ENCODE measurements at places on chromosomes 1 and 21.

DNA sequence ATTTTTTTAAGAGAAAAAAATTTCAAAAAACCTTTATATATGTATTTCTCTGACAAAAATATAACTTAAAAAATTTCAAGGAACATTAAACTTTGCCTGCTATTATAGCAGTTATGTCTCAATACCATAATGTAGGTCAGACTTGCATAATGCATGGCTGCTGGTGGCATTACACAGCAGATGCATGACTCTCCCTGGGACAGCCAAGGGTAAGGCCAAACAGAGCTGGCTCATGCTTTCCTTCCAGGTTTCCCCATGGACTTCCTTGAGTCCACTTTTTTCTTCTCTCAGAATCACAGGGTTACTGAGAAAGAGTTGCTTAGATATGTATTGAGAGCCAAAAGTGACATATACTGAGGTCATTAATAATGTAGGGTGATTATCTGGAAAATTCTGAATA lies 43.7 kb downstream of the RHOU start:
- DNase-seq: no peak

DNA sequence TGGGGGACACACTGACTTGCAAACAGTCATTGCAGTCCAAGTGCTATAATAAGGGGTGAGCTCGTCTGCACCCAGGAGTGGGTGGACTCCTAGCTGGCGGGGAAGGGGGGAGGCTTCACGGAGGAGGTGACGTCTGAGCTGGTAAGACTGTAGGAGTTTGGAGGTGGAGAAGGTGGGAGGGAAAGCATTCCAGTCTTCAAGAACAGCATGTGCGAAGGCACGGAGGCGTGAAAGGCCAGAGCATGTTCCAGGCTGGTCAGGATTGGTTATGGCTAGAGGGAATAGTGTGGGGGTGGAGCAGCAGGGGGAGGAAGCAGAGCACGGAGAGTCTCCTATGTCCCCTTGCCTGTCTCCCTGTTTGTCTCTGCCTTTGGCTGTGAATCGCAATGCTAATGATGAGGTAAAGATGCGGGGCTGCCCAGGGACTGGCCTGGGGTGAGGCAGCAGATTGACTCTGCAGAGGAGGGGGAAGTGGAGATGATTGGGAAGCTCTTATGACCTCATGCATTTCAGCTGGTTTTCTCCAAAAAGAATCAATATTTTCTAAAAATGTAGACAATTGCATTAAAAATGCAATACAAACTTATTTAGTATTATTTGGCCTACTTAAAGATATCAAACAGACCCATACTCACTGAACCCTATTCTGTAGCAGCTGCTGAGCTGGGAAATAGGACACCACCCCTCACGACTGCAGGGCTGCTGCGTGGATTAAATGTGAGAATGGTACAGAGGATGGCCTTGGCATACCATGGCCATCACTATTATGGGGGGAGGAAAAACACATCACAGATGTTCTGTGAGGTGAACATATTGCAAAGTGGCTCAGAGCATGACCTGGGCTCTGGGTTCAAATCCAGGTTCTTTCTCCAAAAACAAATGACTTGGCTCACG lies 2.6 kb upstream of the ZNF436 start:
- no peak for DNase-seq

GRCh38 chr1:51133045-51133444 lies 31.0 kb downstream of the C1orf185 start:
- no peak for DNase-seq

DNA sequence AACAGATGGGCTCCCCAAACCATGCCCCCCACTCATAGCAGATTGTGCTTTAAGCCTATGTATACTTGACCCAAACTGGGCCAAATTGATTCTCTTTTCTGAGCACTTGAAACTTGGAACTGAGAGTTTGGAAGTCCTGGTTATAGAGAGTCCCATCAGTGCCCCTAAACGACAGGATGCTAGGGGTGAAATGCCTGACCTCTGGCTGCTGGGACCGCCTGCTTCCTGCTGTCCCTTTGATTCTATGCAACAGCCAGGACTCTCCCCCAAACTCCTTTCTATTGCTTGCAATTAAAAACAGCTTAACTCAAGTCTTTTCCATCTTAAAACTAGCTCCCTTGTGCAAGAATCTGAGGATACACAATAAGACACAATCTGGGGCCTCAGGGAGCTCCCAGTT lies 4.7 kb downstream of the C1orf210 start:
- DNase-seq: no peak

DNA sequence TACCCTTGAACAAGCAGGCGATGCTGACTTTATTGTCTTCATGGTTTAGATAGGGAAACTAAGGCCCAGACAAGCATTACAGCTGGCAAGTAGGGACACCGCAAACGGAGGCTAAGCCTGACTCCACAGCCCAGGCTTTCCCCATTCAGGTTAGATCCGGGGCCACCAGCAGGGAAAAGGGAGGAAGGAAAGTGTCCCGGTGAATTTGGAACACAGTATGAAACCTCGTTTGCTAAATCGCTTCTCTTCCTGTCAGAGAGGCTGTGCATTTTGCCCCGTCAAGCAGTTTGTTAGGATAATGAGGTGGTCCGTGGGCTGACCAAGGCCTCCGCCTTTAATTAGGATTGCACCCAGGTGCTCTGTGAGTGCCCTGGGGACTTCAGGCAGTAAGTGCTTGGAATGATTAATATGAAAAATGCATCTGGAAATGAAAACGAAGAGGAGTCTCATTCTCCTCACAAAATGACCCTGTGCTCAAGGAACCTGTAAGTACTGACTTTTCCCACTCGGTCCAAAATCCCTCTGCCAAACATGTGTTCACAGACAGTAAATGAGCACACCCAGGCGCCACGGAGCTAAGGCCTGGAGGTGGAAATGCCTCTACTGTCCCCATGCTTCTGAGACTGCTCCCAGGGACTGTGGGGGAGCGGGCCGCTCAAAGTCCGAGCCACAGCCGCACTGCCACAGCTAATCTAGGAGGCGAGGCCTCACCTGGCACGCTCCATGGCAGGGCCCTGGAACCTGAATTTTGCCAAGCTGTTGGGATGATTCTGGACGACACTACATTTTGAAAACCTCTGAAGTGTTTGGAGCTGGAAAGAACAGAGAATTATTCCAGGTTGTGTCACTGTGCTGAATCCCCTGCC lies 234.1 kb downstream of the SDCCAG8 start:
- no peak for DNase-seq

DNA sequence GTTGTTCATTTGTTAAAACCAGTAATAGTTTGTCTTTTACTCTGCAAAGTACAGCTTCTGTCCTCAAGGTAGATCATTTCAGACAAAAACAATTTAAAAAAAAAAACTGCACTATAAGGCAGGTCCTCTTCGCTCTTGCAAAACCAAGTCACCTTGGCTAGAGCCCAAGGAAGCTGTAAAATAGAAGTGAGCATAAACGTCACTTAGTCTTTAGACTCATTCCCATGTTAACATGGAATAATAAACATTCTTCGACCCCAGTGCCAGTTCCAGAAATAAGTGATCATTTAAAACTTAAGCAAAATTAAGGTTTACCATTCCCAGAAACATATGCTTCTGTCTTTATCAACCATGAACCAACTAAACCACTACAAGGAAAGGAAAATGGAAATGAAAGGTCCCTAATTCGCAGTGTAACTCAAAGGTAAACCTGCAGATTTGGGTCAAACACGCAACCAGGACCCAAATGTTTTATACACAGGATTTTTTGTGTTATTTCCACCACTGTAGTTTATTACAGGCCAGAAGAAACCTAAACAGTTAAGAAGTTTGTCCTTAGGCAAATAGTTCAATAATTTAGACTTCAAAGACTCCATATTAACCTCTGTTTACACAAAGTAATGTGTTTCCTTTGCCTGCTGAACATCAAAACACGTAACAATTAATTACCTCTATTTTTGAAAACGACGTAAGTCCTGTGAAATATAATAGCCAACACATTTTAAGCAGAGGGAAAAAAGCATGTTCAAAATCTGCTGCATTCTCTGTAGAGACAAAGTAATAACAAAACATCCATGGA lies 54.6 kb downstream of the TGFBR3 start:
- no peak for DNase-seq

DNA sequence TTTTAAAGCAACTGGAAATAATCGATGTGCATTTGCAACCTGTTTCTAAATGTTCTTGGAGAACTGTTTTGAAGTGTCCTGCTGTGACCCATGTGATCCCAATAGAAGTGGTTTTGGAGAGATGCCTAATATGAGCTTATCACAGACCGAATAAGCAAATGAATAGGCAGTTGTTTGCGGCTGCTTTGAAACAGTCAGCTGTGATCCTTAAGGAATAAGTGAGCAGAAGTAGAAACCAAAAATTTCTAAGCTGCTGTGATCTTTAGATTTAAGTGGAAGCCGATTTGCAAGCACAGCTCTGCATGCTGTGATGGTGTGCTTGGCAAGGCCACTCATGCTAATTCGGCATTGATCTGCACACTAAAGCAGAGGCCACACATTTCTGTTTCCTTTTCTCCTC lies 329.5 kb upstream of the DUSP10 start:
- no peak for DNase-seq

GRCh38 chr1:109985247-109986053 lies 885 bp downstream of the AHCYL1 start:
- peak; percentile 28 for DNase-seq

DNA sequence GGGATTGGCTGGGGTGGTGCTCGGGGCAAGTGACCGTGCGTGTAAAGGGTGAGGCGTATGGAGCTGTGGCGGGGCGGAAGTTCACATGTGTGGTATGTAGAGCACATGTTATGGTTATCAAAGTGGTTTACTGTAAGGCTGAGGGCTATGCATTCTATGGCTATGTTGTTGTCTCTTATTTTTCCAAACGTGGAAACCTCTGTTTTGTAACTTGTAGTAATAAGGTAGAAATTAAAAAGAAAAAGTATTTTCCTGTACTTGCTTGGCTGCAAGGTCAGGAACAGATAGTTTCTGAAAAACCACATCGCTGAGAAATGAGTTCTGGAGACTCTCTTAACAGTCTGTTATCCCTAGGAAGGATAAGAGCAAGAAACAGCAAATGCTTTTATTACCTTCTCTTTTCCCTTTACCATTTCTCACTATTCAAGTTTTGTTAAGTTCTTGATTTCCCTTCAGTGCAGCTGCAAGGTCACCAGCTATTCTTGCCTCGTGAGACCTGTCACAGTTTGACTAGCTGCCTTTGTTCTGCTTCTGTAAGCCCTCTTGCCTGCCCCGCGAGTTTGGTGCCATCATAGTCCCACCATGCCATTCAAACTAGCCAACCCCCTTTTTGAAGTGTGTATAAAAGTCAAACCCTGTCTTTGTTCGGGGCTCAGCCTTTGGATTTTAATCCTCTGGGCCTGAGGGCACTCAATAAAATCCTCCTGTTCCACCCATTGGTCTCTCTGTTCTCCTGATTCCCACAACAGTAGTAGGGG lies 9.5 kb downstream of the RNU1-2 start:
- peak; percentile 71 for DNase-seq

GRCh38 chr1:941588-942383 lies 17.3 kb downstream of the NOC2L start:
- DNase-seq: no peak

DNA sequence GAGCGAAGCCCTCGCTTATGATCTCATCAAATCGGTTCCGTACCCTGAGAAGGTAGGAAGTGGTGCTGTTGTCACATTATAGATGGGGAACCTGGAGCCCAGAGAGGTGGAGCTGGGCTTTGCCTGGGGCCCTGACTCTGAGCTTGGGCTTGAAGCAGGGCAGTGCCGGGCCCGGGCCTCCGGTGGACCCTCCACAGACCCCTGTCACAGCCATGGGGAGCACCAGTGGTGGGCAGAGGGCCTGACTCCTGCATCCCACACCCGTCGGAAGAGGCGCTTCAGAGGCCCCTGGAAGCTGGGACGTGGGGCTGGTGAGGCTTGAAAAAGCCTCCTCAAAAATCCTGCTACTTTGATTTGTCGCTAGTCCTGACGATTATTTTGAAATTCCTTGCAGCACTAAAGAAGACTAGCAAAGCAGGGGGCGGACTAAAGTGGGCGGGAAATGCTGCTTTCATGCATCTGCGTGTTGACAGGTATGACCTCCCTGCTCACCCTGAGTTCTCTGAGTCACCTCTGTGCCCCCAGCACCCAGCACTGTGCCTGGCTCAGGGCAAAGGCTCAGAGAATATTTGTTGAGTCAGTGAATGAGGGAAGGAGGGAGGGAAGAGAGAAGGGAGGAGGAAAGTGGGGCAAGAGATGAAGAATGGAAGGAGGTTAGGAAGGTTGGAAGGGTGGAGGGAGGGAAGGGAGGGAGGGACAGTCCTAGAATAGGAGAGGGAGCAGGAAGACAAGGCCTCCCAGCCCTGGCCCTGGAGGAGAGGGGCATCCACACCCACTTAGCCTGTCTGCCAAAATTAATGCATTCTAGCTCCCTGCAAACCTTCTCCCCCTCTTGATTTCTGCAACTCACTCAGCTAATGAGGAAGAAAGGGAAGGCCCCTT lies 262.8 kb upstream of the VAMP3 start:
- no peak for DNase-seq

- no peak for DNase-seq
Measured at GRCh38 chr1:179990847-179991246, 36.2 kb downstream of the CEP350 start.

- DNase-seq: no peak
Measured at GRCh38 chr21:44589094-44589493, 3.2 kb downstream of the KRTAP10-6 start.

DNA sequence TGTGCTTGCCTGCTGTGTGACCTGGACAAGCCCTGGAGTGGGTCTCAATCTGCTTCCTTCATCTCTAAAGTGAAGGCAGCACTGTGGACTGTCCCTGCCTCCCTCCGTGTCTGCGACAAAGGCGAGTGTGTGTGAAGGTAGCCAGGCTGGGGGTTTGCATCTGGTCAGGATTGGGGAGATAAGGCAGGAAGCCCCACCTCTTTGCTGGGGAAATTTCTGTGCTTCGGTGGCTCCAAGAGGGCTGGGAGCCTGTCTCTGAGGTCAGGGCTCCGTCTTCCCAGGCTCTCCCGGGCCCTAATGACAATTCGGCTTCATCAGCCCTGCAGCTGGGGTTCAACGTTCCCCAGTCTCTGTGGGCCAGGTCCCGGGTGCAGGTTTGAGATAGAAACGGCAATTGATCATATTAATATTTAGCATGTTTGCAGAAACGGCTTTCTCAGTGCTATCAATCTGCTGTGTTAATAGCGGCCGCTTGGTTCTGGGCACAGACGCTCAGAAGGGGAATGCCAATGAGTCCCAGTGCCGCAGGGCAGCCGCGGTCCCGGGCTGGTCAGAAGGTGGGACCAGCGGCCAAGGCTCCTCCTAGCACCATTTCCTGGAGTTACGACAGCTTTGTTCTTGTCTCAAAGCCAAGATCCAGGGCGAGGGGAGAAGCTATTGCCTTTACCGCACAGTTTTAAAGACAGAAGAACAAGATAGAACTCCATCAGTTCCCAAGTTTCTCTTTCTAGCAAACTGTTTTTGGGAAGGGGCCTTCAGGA lies 105.7 kb downstream of the PRDM16 start:
- DNase-seq: no peak

DNA sequence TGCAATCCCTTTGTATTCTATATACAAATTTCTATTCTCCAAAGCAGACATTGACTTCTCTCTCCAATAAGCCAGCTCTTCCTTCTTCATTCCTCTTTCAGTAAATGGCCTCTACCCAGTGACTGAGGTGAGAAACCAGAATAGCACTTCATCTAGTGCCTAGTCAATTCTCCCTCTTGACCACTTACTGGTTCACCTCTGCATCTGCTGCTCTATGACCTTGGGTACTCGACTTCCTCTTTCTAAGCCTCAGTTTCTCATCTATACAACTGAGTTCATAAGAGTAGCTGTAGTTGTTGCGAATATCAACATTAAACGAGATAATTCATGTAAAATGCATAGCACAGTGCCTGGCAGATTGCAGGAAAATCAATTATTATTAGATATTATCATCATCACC lies 12.4 kb downstream of the LYST start:
- no peak for DNase-seq

GRCh38 chr1:205229399-205229871 lies 1.7 kb downstream of the TMCC2 start:
- peak; percentile 72 for DNase-seq

- no peak for DNase-seq
Measured at GRCh38 chr1:53541761-53542550, 82.8 kb downstream of the DMRTB1 start.
